ENCODE measurements at places on chromosomes 5 and 9.

GRCh38 chr5:147701468-147701867 lies 81.1 kb downstream of the JAKMIP2 start:
- no peak for DNase-seq

DNA sequence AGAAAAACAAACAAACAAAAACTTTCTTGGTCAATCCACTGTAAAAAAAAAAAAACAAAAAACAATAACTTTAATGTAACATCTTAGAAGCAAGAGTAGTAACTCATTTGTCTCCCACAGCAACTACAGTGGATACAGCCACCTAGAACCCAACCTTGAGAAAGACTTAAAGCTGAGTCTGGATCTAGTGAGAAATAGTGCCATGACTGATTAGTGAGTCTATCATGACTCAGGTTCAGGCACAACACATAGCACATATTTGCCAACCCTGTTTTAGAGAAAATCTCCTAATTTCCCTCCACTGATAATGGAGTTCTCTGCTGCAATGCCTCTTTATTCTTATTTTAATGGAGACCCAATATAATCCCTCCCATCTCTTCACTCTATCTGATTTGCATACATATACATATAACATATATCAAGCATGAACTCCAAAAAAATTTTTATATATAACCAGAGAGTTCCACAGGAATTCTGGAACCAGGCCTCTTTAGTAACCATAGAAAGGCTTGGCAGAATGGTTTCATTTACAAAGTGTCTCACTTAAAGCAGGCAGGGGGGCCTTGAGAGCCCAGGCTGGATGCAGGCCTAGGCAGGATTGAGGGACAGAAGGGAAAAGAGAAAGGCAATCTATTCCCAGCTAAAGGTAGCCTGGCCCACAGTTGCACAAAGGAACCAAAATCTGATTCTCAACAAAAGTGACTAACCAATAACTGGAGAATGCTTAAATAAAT lies 11.9 kb upstream of the NR4A3 start:
- no peak for DNase-seq

DNA sequence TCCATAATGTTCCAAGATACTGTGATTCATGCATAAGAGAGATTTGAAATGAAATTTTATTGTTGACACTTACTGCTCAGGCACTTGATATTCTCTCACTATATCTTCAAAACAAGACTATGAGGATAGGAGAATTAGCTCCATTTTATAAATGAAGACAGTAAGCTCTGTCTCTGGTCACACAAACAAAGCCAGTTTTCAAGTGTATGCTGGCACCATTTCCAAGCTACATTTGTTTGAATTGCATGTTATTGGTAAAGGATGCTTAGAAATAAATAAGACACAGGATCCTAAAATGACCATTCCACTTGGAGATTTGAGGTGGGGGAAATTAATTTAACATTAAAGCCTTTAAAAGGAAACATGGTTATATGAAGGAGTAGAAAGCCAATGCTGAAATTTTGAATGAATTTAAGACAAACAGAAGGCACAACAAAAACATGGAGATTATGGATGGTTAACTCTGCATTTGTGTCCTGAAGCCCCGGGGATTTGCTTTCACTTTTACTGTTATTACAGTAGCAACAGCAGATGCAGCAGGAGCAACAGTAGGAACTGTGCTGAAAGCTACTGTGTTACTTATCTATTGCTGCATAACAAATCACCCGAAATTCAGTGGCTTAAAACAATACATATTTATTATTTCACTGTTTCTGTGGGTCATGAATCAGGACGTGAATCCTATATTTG lies 79.7 kb upstream of the ASTN2 start:
- no peak for DNase-seq

- DNase-seq, result no peak
Observed at GRCh38 chr9:27560457-27560856, 12.8 kb downstream of the C9orf72 start.

GRCh38 chr5:78747055-78747454 lies 98.5 kb upstream of the LHFPL2 start:
- DNase-seq, result no peak

- no peak for DNase-seq
Observed at GRCh38 chr9:16445141-16445920, 425.1 kb downstream of the BNC2 start.

DNA sequence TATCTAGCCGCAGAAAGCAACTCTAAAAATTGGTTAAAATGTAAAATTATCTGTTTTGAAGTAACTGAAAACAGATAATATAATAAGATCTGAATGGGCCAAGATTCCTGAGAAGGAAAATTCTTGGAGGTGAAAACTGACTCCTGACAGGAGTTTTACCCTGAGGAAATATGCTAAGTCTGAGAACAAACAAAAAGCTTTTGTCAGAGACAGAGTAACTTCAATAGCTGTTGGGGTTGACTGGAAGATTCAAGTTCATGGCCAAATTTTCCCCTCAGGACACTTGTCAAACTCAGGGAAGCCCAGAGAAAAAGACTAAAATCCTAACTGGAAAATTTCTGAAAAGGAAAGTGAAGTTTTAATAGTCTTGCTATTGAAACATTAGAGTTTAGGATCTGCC lies 5.7 kb downstream of the PCDHB4 start:
- DNase-seq, result no peak

DNA sequence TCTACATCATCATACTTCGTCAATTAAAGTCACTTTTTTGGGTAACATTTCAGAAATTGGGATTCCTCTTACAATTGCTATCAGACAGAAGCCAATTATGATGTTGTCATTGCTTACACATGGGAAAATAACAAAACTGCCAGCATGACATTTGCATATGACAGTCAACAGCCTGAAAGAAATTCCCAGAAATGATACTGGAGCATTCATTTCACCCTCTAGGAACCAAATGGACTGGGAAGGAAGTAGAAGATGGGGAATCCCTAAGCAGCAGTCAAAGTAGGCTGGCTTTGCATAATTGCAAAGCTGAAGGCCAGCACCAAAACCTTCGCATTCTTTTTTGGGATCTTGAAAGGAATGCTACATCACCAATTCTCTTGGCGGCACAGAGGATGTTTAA lies 10.7 kb downstream of the HMGCS1 start:
- no peak for DNase-seq

DNA sequence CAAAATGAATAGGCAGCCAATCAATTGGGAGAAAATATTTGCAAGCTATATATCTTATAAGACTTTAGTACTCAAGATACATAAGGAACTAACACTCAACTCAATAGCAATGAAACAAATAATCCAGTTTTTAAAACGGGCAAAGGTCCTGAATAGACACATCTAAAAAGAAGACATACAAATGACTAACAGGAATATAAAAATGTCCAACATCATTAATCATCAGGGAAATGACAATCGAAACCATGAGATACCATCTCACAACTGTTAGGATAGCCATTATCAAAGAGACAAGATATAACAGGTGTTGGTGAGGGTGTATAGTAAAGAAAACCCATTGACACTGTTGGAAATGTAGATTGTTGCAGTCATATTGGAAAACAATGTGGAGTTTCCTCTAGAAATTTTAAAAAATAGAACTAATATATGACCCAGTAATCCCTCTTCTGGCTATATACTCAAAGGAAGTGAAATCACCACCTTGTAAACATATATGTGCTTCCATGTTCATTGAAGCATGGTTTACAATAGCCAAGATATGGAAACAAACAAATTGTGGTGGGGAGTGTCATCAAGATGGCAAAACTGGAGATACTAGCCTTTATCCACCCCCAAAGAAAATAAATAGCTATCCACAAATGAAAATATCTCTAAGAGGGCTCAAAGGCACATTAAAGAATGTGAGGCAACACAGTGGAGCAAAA lies 13.9 kb upstream of the BTNL3 start:
- no peak for DNase-seq

- no peak for DNase-seq
Observed at GRCh38 chr5:159333545-159333925, 3.2 kb upstream of the IL12B start.

DNA sequence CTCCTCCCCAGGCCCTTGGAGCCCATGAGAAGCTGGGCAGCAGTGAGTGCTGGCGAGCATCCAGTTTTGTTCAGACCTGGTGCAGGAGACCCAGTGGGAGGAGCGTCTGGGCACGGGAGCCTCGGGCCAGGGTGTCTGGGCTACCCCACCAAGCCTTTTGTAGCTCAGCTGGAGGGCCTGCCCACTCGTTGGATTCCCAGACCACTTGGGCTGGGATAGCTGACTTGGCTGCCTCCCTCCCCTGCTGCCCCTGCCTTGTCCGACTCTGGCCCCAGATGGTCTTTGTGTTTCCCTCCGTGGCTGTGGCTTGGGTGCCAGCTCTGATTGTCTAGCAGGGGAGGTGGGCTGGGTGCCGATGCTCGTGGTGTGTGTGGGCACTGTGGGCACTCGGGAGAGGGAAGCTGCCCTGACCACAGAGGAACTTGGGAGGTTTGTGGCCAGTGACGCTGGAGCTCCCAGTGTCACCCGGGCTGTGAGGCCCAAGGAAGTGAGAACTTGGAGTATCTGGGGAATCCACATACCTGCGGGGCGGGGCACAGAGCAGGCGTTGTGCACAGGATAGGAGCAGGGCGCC lies 47.3 kb downstream of the WNK2 start:
- DNase-seq, result no peak

DNA sequence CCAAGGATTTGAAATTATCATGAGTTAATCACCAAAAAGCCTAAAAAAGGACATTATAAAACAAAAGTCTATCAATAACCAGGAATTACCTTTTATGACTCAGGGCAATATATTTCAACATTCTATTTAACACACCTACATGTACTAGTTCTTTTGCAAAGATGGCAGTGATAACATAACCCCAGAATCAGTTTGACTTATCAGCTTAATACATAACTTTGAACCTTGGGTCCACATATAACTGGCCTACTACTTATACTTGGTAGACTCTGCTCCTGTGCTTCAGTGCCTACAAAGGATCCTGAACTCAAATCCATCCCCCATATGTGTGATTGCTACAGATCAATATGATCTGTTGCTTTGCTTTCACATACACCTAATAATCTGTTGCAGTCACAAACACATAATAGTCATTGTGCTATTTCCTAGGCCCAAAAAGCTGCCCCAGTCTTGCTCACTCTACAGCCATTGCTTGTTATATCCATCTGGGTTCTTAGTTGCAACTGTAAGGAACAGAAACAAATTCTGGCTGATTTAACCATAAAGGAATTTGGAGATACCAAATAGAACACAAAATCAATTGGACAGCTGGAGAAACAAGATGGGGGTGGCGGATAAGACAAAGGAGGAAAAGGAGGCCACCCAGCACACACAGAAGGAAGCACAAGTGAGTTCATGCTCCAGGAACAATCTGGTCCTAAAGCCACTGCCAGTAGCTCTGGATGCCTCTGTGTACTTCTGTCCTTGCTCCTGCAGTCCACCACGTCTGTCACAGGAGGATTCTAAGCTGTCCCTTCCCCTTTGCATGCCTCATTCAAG lies 25.5 kb downstream of the DEPDC1B start:
- no peak for DNase-seq

- no peak for DNase-seq
Observed at GRCh38 chr5:145587710-145588109, 247.4 kb downstream of the PRELID2 start.
